ENCODE measurements at places on chromosomes 6 and 20.

DNA sequence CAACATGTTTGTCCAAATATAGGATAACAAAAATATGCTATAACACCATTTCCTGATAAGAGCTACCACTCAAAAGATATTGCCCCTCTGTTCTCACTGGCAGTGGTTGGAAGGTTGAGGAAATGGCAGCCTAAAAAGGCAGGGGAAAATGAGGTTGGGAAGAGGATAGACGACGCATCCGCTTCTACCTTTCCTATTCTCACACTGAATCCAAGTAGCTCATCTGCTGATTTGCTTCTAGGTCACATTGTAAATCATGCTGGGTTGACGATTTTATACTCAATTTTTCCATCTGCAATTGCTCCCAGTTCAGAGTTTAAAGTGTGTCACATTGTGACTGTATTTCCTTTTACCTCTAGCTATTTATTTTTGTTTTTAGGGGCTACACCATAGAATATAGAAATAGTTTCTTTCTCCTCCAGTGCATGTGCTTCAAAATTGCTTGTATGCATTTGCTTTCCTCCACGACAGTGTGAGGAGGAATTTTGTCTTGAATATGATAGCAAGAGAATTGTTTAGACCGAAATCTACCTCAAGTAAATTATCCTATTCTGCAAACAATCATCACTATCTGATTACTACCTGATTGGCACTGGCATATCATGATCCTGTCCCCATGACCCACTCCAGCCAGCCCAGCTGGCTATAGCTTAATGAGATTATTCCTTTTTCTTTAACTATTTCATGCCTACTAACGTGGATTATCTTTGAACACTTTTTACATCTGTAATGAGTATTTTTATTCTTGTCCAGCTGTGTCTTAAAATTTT, 179.6 kb upstream of the RAB32 start:
- DNase-seq = no peak

DNA sequence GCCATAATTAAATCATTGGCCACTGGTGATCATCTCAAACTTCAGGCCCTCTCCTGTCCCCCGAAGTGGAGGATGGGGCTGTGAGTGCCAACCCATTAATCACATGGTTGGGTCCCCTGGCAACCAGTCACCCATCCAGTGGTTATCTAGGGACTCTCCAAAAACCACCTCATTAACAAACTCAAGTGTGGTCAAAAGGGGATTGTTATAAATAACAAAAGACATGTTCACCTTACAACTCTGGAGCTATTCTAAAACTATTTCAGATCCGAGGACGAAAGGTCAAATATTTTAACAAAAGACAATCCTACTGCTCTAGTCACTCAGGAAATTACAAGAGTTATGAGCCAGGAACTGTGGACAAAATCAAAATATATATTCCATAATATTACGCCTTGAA, 95.5 kb upstream of the PRND start:
- DNase-seq = no peak

GRCh38 chr20:59667131-59667530, 62.8 kb downstream of the PHACTR3 start:
- no peak for DNase-seq

GRCh38 chr6:169829786-169830185, 78.4 kb downstream of the ERMARD start:
- no peak for DNase-seq

- DNase-seq = no peak
Observed at GRCh38 chr6:75489025-75489424, 4.6 kb downstream of the FILIP1 start.

- DNase-seq = no peak
Observed at GRCh38 chr6:2492686-2493523, 247.5 kb upstream of the GMDS start.
